Prostate gland (tissue), 2 donors: ENCODE measurements at places on chromosomes 7 and 10. TPM values are rescaled to one million over a fixed set of nuclear protein-coding genes. Genes with fewer than 3 reads are reported as not detected.

DNA sequence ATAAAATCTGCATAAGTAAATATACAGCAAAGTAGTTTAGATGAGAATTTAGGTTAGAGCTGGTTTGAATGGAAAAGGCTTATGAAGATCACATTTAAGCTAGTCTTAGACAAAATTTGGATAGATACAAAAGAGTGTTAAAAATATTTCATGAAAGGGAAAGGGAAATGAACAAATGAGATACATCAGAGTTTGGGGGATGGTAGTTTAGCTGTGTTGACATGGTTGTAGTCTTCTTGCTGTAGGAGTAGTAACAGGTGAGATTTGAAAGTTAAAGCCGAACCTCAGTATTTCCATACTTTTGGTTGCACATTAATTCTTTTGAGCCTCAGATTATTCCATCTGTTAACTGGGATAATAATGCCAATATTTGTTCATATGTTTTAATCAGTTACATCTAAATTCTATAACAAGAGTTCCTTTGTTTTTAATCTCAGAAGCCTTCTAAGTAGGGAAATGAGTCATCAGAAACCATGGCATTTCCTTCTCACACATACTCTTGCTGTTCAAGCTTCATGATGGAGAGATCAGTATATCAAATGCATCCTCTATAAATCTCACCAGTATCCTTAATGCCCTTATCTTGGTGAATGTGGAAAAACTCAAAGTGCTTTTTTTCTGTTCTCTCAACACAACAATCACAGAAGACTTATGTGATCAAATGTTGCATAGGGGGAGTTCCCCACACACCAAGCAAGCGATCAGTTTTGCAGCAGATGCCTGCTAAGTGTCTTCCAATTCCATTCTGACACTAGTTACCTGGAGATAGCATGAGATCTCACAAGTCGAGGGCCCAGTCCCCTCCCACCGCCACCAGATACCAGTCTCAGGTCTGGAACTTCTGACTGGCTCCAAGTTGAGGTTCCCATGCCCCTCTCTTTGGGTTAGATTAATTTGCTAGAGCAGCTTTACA is 84.7 kb downstream of the MAPK8 start:
- H3K4me3 ChIP-seq = no peak overlapping the region

DNA sequence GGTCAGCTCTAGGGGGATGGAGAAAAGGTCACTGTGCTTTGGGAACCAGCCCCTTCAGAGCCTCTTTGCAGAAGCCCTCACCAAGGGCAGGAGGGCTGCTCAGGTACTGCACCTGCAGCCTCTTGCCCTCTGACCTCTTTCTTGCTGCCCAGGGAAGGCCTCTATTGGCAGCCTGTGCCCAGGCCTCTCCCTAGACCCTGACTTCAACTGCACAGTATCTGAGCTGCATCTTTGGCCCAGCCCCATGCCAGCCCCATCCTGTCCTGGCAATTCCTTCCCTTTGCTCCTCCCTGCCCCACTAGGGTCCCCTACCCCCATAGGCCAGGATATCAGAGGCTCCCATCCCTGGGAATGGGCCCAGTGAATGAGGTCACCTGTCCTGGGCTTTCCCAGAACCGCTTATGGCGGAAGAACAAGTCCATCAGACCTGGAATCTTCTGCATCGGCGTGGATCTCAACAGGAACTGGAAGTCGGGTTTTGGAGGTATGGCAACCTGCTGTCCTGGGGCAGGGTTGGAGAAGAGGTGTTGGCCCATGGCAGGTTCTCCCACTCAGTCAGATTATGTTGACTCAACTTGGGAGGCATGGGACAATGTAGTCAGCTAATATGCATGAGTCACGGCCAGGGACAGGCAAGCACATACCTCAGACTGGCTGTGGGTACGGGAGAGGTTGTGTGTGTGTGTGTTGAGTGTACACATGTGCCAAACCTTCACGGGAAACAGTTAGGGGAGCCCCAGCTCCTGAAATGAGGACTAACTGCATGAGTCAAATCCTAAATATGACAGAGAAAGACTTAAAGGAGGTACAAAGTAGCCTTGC is 17.1 kb upstream of the CPA1 start:
- H3K4me1 ChIP-seq = no peaks in the 10 kb centered on the region
- no peak overlapping the region for H3K27ac ChIP-seq
- H3K27me3 ChIP-seq = no peaks in the 10 kb centered on the region

SP8 gene
- total RNA-seq = 44.5 TPM

- no peaks in the 10 kb centered on the region for H3K36me3 ChIP-seq
- no peak overlapping the region for H3K27ac ChIP-seq
- no peak for DNase-seq
- no peak overlapping the region for H3K4me3 ChIP-seq
- H3K4me1 ChIP-seq = no peaks in the 10 kb centered on the region
- no peaks in the 10 kb centered on the region for H3K27me3 ChIP-seq
Observed at GRCh38 chr10:90399782-90400181, 458.1 kb downstream of the HTR7 start.

- no peak overlapping the region for H3K4me3 ChIP-seq
- no peak overlapping the region for H3K27ac ChIP-seq
- no peaks in the 10 kb centered on the region for H3K4me1 ChIP-seq
- H3K36me3 ChIP-seq = no peaks in the 10 kb centered on the region
Observed at GRCh38 chr7:21704359-21704758, 161.5 kb downstream of the DNAH11 start.

CALHM1 gene
- not detected for total RNA-seq

- no peak overlapping the region for H3K4me3 ChIP-seq
- H3K4me1 ChIP-seq = no peaks in the 10 kb centered on the region
- no peak for DNase-seq
- no peaks in the 10 kb centered on the region for H3K27me3 ChIP-seq
- no peak overlapping the region for H3K27ac ChIP-seq
- H3K36me3 ChIP-seq = no peaks in the 10 kb centered on the region
Observed at GRCh38 chr7:143238289-143238980, 16.6 kb downstream of the TAS2R40 start.
